ENCODE measurements at places on chromosomes 12 and 14.

- DNase-seq = no peak
Measured at GRCh38 chr14:98018628-98019027, 1221.4 kb downstream of the VRK1 start.

GRCh38 chr12:107594995-107595394, 90.6 kb upstream of the PWP1 start:
- DNase-seq = no peak

DNA sequence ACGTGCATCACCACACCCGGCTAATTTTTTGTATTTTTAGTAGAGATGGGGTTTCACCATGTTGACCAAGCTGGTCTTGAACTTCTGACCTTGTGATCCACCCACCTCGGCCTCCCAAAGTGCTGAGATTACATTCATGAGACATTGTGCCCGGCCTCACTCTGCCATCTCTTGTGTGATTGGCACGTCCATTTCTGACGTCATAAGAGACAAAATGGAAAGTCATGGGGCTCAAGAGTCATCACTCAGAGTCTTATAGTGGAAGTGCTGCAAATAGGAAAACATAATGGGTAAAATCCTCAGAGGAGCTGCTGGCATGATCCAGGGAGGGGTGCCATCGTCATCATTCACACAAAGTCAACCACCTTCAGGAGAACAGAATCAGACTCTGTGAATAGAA, 54.2 kb upstream of the GPATCH2L start:
- no peak for DNase-seq

GRCh38 chr12:12796928-12797793, 11.7 kb downstream of the APOLD1 start:
- DNase-seq = no peak

DNA sequence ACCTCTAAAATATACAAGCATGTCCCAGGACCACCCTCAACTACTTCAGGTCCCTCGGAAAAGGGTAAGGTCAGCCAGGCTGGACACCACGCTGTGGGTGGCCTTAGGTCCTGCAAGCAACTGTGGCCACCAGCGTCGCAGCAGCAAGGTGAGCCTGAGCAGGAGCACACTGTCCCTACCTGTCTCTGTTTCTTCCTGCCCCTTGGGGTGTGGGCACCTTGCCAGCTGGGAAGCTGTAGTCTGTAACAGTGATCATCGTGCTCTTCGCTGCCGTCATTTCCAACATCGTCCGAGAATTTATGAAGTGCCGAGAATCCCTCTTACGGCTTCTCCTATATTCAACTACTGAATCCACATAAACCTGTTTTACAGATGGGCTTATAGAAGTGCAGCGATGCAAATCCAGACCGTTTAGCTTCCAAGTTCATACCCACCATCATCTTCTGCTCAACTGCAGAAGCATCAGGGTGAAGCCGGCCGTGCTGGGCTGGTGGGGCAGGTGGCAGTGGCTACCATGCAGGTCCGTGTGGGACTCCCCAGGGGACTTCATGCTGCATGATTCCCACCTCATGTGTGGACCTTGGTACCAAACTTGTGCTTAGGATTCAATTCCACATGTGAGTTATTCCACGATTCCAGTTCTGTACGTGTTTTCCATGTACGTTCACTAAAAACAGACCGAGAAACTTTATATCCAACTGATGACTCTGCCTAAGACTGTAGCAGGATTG, 361.3 kb upstream of the SFSWAP start:
- no peak for DNase-seq

Measured in NCI-H1436 treated with DMSO at 0.1 percent for 48 hours (cell line).